Activated T-cell treated with anti-CD3 and anti-CD28 coated beads for 48 hours (primary cell): ENCODE measurements at places on chromosomes 13 and 19.

DNA sequence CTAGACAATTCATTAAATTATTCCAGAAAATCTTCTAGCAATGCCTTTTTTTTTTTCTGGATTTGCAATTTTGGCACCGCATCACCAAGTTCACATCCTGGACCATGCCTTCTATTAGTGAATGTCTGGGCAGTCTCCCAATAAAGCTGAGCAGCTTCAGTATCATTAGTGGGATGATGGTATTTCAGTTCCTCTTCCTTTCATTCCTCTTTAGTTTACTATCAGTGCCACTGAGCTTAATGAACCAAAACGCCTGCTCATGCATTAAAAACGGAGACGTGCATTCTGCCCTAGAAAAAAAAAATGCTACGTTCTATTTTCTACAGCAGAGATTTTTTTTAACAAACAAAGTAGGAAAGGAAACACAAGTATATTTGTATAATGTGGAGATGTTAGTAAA, 343.0 kb downstream of the PCDH9 start:
- DNase-seq = no peak

- no peak for DNase-seq
Measured at GRCh38 chr13:72458701-72459100, 268.7 kb downstream of the MZT1 start.

- DNase-seq = no peak
Measured at GRCh38 chr13:27183561-27184147, 12.0 kb upstream of the USP12 start.

- peak; percentile 23 for DNase-seq
Measured at GRCh38 chr19:57934820-57935665, at the start of gene ZNF418. Gene ZNF418 (minus strand): TSS chr19:57935402. CDS start chr19:57933822, 1,580 bp downstream.

GRCh38 chr19:5037936-5038335, 69.0 kb downstream of the KDM4B start:
- DNase-seq = no peak

DNA sequence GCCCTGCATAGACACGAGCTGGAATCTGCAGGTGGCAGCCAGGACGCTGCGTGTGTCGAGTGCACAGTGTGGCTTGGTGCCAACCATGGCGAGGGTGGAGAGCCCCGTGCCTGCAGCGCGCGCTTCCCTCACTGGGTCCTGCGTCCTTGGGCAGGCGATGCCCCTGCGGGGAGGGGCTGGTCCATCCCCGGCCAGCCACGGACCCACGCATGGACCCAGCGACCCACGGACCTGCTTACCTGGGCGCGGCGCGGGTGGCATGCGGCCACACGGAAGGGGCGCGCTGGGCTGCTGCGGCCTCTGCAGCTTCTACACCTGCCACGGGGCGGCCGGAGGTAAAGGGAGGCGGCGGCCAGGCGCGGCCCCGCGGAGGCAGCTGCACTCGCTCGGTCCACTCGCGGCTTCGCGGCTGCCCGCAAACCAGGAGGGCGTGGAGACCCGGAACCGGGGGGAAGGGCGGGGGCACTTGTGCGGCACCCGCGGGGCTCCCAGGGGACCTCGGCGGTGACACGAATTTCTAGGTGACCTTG, 569 bp upstream of the MCF2L start:
- DNase-seq = peak; percentile 15

DNA sequence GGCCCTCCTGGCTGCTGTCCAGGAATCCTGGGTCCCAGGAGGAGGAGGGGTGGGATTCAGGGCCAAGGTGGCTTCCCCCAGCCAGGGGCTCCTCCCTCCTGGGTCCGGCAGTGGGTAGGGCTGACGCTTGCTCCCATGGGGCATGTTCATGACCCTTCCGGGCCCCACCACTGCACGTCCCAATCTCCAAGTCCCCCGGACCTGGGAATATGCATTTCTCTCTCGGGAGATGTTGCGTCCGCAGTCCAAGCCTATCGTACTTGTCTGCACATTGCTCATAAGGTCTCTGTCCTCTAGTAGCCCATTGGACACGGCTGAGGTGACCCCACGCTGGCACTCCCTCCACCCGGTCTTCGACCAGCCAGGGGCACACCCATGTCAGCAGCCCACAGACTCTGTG, 192.3 kb downstream of the TEX29 start:
- DNase-seq = no peak

- no peak for DNase-seq
Measured at GRCh38 chr19:24140099-24140498, 53.1 kb downstream of the ZNF254 start.
